GM19239 (cell line): ENCODE measurements at places on chromosomes 6 and 20.
A peak's percentile ranks its signal among the peaks of the same experiment; 100 is the strongest.

DNA sequence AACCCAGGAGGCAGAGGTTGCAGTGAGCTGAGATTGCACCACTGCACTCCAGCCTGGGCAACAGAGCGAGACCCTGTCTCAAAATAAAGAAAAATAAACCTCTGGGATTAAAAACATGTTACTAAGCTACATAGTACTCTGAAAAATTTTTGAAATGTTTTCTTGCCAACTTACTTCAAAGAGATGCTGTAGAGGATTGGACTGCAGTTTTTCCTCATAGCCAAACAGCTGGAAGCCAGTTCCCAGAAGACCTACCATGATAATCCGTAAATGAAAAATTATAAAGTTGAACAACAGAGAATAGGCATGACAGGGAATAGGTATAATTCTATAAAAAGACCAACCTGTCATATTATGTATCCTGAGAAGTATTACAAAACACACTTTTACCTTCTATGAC lies 48.0 kb downstream of the RARS2 start:
- DNase-seq = no peak

GRCh38 chr6:23561732-23562131 lies 564.3 kb upstream of the NRSN1 start:
- no peak for DNase-seq

GRCh38 chr20:38167851-38168760 lies 3.0 kb upstream of the TGM2 start:
- DNase-seq = no peak

- no peak for DNase-seq
These were observed 70.9 kb upstream of the PLEKHG1 start for GRCh38 chr6:150528648-150529285.

DNA sequence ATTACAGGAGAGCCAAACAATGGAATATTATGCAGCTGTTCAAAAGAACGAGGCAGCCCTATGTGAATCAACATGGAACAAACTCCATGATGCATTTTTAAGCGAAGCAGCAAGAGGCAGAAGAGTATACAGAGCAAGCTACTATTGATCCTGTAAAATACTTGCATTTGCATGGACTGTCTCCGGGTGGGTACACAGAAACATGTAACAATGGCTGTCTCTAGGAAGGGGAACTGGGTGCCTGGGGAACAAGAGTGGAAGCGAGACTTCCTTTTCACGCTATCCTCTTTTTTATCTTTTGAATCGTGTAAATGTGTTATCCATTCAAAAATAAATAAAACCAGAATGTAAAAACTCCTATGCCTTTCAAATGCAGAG lies 93.3 kb upstream of the SIRPA start:
- no peak for DNase-seq

- peak; percentile 19 for DNase-seq
These were observed 21.3 kb upstream of the MICB start for GRCh38 chr6:31476515-31477139.

DNA sequence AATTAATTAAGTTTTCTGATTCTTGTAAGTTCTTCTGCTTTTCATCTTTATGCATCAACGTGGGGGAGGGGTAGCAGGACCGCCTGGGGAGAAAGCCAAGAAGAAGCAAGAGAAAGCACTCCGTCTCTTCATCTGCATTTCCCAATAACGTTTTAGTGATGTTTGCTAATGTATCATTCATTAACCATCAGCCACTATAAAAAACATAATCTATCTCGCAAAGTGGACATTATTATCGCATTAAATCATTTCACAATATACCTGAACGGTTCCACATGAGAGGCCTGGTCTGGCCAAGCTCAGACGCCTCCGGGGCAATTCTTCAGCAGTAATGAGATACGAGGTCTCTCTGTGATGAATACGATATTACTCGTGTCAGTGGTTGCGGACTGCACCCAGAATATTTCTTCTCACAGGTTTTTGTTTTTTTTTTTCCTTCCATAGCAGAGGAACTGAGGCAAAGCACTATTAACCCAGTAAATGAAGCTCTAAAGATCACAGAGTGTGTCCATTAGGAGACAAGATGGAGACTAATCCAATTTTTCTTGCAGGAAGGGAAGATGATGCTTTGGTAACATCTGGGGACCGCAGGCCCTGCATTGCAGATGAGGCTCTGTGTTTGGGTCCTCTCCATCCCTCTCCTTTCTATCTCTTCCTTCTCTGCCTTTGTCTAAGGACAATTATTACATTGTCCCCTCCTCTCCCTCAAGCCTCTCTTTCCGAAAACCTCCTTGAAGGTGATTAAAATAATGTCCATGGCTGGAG lies 156.1 kb downstream of the SLC35B3 start:
- DNase-seq = no peak

GRCh38 chr20:50478162-50478990 lies 31.8 kb upstream of the PTPN1 start:
- DNase-seq = peak; percentile 41

DNA sequence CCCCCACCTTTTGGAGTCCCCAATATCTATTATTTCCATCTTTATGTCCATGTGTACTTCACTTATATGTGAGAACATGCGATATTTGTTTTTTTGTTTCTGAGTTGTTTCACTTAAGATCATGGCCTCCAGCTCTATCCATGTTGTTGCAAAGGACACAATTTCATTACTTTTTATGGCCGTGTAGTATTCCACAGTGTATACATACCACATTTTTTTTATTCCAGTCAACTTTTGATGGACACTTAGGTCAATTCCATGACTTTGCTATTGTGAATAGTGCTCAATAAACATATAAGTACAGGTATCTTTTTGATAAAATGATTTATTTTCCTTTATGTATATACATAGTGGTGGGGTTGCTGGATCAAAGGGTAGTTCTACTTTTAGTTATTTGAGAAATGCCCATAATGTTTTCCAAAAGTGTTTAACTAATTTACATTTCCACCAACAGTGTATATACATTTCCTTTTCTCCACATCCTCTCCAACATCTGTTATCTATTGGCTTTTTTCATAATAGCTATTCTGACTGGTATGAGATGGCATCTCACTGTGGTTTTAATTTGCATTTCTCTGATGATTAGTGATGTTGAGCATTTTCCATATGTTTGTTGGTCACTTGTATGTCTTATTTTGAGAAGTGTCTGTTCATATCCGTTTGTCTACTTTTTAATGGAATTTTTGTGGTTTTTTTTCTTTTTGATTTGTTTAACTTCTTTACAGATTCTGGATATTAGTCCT lies 34.0 kb upstream of the COL10A1 start:
- DNase-seq = no peak

GRCh38 chr20:59813948-59814839 lies 119.2 kb downstream of the SYCP2 start:
- DNase-seq = no peak

GRCh38 chr6:151721671-151722070 lies 85.8 kb upstream of the ESR1 start:
- no peak for DNase-seq

GRCh38 chr6:30483677-30484279 lies 5.5 kb upstream of the HLA-E start:
- no peak for DNase-seq

DNA sequence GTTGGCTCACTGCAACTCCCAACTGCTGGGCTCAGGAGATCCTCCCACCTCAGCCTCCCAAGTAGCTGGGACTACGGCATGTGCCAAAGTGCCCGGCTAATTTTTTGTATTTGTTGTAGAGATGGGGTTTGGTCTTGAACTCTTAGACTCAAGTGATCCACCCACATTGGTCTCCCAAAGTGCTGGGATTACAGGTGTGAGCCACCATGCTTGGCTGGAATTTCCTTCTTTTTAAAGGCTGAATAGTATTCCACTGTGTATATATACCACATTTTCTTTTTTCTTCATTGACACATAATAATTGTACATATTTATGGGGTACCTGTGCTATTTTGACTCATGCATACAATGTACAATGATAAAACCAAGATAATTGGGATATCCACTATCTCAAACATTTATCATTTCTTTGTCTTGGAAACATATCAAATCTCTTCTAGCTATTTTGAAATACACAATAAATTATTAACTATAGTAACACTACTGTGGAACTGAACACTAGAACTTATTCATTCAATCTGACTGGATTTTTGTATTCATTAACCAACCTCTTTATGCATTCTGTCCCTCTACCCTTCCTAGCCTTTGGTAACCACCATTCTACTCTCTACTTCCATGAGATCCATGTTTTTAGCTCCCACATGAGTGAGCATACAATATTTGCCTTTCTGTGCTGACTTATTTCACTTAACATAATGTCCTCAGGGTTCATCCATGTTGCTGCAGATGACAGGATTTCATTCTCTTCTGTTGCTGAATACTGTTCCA lies 7.8 kb downstream of the MDC1 start:
- no peak for DNase-seq

GRCh38 chr6:2795956-2796355 lies 30.8 kb downstream of the WRNIP1 start:
- no peak for DNase-seq

- DNase-seq = no peak
These were observed 18.4 kb downstream of the CTNNBL1 start for GRCh38 chr20:37711994-37712964.

DNA sequence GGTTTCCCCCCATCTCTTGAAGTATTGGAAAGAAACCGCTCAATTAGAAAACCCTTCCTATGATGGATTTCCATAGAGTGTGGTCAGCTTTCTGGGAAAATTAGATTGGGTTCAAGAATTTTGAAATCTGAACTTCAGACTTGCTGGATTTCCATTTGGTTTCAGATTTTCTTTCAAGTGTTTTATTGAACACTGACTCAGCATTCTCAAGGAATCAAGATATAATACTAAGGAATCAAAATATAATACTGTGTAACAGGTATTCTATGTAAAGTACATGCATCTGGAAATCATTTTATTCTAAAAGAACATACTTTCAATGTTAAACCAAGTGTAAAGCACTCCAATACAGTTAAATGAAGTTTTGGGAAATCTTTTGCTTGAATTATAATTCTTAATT lies 94.7 kb upstream of the CCN2 start:
- DNase-seq = no peak
